Muscle of back (tissue), 13 donors: ENCODE measurements at places on chromosomes 11 and 22. TPM values are rescaled to one million over a fixed set of nuclear protein-coding genes. Genes with fewer than 3 reads are reported as not detected.

DNA sequence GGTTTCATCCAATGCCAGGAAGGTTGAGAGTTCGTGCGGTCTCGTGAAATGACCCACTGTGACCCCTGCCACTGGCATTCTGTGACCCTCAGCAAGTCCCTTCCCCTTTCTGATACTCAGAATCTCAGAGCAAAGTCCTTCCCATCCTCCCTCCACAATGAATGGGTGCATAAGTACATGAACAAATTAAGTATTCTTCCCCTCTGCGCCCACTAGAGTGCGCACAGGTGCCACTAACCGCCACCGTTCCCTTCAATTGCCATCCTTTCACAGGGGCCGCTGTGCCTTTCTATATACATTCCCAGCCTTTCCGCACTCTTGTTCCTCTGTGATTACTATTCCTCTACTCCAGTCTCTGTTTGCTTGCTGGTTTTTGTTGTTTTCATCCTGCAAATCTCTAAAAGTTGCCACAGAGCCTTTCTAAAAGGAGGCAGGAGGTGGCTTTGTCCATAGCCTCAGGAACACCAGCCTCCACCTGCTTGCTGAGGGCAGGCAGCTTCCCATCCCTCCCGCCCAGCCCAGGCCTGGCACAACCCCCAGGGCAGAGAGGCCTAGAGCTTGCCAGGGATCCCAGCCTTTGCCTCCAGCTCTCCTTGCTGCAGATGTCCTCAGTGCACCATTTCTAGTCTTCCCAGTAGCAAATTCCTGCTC is 6.7 kb upstream of the AP1B1 start:
- peak; percentile 84 for DNase-seq

GRCh38 chr11:2775083-2775625 is 75.4 kb upstream of the KCNQ1OT1 start:
- DNase-seq: no peak

DNA sequence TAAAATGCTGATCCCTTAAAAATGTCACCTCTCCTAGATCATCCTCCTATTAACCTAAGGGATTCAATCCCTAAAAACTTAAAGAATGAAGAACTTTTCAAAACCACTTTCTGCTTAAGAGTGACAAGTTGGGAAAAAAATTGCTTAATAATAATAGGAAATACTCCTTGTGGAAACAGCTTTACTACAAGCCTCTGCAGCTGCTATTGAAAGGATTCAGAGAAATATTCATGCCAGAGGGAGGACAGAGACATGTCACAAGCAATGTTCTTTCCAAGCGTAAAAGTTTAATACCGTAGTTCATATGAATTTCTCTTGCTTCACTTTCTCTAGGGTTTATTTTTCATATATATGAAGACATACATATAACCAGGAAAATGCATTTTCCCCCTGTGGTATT is 98.2 kb downstream of the ARHGAP20 start:
- peak; percentile 38 for DNase-seq

Gene MAP6
- polyA plus RNA-seq: 11.6 TPM

Gene BACE1
- 32.8 TPM for polyA plus RNA-seq

Gene LGALS12
- polyA plus RNA-seq: 0.29 TPM

Gene GNG3
- 0.61 TPM for polyA plus RNA-seq

Gene TRIM22
- 8.0 TPM for polyA plus RNA-seq

Gene MMP3
- polyA plus RNA-seq: not detected
